ENCODE measurements at places on chromosomes 1 and 21.

DNA sequence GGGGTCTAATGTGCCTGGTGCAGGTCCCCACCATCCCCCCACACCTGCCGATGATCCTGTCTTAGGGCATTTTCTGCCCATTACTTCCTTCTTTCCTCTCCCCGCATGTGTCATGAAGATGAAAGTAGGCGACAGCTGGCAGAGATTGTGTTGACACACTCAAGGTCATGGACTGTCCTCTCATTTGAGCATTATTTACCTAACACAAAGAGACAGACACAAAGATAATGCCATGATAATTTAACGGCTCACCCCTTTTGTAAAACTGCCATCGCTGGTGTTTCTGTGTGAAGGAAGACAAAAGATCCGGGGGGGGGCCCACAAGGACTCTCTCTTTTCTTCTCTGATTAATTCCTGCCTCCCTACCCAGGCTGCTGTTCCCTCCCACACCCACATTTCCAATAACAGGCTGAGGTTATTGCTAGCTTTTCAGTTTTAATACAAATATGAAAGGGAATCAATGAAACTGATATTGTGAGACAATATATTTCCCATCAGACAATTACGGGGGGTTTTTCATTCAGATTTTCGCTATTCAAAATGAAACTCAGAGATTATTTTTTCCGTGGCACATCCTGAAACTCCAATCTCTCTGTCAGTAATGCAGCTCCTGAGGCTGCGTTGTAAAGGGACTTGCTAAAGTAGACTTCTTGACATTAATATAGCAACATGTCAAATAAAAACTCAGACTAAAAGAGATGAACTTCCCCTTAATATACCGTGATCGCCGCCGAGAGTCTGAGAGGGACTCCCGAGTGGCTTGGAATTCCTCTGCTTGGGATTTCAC, 561.1 kb downstream of the NPHP4 start:
- no peak for DNase-seq

- DNase-seq, result no peak
Measured at GRCh38 chr1:24018611-24019580, 38.8 kb upstream of the SRSF10 start.

DNA sequence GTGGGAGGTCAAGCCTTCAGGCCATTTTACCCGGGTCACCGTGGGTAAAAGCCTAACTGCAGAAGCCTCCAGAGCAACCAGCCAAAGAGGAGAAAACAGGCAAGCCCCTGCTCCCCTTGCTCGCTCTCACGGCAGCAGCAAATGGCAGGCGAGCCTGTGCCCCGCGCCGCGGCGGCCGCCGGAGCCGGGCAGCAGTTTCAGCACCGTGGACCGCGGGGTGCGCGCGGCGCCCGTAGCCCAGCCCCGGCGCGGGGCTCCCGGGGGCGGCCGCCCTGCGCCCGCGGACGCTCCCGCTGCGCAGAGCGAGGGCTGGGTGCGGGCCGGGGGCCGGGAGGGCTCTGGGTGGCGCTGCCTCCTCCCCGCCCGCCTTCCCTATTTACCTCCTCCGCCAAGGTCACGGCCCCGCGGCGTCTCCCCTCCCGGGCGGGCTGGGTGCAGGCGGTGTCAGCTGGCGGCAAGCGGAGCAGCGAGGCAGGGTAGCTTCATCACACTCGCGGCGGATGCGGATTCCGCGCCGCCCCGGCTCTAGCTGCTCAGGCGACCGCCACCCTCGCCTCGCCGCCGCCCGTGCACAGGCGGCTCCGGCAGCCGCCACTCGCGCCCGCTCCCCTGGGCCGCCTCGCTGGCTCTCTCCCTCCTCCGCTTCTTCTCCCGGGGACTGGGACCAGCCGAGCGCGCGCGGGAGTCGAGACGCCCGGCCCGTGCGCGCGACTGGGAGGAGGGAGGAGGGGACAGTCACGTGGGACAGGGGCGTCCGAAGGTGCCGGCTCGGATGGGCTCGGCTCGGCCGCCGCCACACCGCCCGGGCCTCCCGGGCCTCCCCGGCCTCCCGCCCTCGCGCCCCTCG, at the start of gene RGS7:
Gene RGS7, minus strand, starts transcription at position 687 of the 847 bp plus-strand sequence.
- no peak for DNase-seq

DNA sequence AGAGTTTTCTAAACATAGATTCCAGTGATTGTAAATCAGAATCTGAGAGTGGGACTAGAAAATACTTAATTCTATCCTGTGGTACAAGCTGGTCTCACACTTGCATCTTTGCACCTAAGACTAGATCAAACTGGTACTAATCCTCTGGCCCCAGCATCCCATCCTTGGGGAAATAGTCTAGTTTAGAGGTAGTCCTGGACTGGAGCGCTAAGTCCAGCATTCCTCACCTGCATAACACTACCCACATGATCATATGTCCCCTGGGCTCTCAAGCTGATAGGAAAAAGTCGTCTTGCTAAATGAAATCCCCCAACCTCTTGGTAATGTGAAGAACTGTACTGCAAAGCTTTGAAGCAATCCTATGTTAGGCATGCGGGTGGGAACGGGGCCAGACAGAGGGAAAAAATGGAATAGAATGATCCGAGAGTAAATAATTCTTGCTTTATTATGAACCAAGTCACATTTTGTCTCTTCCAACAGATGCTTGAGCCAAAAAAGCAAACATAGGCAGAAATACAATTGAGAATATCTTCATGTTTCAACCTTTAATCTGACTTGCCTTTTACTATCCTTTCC, 4.8 kb downstream of the COX20 start:
- DNase-seq, result no peak

- DNase-seq, result no peak
Measured at GRCh38 chr1:214895011-214895600, 187.4 kb upstream of the KCNK2 start.

- DNase-seq, result no peak
Measured at GRCh38 chr21:39523399-39523798, 71.6 kb downstream of the SH3BGR start.

GRCh38 chr1:32948905-32949304, 15.7 kb downstream of the RNF19B start:
- DNase-seq, result no peak

DNA sequence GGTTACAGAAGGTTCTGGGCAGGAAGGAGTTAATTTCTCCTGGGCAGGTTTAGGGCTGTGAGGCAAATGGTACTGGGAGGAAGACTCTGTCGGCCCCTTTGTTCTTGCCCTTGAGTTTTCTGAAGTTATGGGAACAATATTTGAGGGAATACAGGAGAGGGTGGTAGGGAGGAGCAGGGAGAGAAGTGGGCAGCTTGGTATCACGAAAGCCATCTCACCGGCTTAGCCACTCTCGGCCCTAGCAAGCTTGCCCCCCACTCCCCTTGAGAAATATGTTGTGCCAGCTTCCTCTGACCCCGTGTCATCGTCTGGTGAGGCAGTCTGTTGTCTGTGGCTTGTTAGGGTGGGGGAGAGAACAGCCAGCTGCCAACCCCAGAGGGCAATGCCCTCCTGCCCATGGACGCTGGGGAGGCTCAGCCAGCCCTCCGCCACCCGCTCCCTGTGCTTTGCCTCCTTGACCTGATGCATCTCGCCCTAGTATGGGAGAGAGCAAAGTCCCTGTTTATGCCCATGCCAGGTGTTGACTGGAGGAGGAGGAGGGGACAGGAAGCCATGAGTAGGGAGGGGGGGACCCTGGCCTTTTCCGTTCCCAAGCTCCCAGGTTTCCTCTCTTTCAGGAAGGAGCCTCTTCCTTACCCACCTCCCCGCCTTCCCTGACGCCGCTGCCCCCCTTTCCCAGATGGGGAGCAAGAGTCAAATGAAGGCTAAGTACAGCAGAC, 1.2 kb downstream of the EFNA1 start:
- DNase-seq, result no peak

DNA sequence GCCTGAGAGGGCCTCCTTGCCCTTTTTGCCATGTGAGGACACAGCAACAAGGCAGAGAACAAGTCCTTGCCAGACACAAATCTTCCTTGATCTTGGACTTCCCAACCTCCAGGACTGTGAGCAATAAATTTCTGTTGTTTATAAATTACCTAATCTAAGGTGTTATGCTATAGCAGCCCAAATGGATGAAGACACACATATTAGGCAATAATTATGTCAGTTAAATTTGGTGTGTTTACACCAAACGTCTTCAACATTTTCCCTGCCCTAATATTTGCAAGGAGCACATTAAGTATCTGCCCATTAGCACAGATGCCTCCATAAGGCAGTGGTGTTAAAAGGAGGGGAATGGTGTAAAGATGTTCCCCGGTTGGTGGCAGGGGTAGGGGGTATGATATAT, 94.8 kb downstream of the ETS2 start:
- no peak for DNase-seq

DNA sequence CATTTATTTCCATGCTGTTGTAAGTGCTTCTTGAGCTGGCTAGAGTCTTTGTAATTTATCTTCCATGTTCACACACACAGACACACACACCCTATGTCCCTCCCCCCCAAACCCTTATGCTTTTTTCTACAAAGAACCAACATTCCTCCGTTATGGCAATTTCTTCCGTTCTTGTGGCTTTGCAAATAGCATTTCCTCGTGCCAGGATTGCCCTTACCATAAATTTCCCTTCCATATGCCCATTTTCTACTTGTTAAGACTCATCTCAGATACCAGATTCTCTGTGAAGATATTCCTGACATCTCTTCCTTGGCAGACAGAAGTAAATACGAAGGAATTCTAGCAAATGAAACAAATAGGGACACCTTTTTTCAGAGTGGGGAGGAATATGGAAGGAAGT, 26.0 kb downstream of the RALGPS2 start:
- no peak for DNase-seq

DNA sequence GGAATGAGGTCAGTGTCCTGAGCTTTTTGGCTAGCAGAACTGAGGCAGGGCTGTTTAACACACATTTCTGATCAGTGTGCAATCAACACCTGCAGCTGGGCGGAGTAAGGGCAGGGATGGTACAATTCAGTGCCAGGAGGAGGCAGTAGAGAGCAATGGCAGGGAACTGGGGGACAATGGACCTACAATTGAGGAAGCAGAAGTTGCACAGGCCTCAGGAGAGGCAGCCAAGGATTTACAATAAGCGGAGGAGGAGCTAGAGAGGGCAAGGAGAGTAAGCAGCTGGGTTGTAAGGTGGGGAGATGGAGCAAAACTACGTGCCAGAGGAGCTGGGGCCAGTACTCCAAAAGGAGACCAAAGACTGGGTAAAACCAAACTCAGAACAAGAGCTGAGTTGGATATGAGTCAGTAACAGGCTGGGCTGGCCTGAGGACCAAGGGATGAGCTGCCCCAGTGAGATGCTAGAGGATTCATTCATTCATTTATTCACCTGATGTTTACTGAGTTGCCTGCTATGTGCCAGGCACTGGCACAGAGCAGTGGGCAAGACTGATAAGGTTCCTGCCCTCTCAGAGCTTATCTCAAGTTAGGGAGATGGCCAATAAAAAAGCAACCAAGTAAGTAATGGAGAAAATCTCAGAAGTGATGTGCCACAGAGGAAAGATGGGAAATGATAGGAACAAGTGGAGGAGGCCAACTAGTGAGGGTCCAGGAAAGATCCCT, 10.4 kb upstream of the GALE start:
- DNase-seq, result no peak

- DNase-seq, result no peak
Measured at GRCh38 chr21:39003982-39004633, 179.1 kb downstream of the PSMG1 start.

- no peak for DNase-seq
Measured at GRCh38 chr1:183349201-183349711, 68.9 kb downstream of the NMNAT2 start.

DNA sequence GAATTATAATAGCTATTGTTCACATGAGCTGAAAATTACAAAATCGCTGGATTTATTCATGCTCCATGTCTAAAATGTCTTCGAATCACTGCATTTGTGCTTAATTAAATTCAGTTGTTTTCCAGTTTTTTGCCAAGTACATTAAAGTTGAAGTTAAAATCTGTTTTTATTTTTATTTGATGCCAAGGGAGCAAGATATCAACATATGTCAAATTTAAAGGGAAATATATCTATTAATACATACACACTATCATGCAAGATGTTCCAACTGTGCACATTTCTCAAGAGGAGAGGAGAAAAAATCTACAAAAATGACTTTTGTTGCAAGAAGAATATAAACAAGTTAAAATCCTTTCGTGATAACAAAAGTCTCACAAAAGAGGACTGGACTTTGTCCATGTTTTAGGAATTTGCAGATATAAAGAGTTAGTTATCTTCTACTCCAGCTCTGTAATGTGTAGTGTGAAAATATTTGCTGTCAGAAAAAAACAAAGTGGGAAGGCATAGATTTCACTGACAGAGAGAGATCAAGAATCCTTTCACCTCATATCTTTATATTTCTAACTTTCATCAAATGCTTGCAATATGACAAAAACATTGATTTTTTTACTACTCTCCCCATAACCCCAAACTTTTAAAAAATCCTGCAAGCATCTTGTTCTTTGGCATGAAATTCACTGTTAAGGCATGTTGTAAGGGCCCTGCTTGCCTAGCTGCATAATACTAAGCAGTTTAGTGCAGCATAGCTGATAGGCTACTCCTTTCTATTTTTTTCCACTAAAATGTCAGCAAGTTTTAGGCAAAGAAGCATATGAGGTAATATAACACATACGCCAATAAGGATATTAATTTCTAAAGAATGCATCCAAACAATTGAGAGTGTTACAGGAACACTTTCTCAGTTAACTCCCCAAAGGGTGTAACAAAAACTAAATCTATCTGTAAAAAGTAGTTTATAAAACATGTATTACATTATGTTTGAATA, 340.2 kb upstream of the ADAMTS5 start:
- no peak for DNase-seq

- DNase-seq, result no peak
Measured at GRCh38 chr1:236989290-236990051, 14.8 kb downstream of the MT1HL1 start.

GRCh38 chr1:236725668-236726067, 39.4 kb downstream of the ACTN2 start:
- DNase-seq, result no peak

- DNase-seq, result no peak
Measured at GRCh38 chr1:19476450-19477190, 8.7 kb downstream of the CAPZB start.

GRCh38 chr1:97308131-97308530, 586.5 kb downstream of the PTBP2 start:
- no peak for DNase-seq

GRCh38 chr21:26851109-26851944, 6.1 kb upstream of the ADAMTS1 start:
- DNase-seq, result no peak

DNA sequence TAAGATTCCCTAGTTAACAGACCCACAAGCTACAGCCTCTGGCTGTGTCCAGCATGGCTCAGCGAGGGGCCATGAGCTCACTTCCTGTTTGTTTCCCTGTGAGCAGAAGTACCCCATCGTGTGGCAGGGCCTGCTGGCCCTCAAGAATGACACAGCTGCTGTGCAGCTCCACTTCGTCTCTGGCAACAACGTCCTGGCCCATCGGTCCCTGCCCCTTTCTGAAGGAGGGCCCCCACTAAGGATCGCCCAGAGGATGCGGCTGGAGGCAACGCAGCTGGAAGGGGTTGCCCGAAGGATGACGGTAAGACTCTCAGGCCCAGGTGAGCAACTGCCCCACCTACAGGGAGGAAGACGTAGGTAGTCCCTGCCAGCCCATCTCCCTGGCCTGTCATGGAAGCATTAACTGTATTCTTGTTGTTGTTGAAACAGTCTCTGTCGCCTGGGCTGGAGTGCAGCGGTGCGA, 38.2 kb downstream of the ZBTB17 start:
- DNase-seq, result no peak

Data from stimulated activated CD4-positive, alpha-beta T cell treated with anti-CD3 and anti-CD28 coated beads, Interleukin-1b, Interleukin-23, amount 100 ng/mL, for 1 hour (primary cell).